ENCODE measurements at places on chromosomes 12 and 14.

DNA sequence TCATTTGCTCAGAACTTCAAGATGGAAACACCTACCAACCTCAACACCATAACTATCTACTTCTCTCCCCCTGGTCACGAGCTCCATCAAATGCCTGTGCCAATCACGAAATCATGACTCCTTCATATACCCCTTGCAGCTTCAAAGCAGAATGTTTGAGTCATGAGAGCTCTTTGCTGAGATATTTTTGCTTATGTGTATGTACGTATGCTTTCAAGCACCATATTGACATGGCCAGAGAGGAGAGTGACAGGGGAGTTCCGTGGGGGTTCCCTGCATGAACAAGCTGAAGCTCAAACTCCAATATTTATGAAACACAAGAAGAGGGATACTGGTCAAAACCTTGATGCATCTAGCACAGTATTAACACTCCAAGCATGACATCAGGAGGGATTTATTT is 374.4 kb downstream of the DPF3 start:
- no peak for DNase-seq

- no peak for DNase-seq
Observed at GRCh38 chr12:18850752-18851151, 112.8 kb downstream of the CAPZA3 start.

GRCh38 chr12:123223241-123223668 is 9.7 kb downstream of the MPHOSPH9 start:
- DNase-seq: no peak

DNA sequence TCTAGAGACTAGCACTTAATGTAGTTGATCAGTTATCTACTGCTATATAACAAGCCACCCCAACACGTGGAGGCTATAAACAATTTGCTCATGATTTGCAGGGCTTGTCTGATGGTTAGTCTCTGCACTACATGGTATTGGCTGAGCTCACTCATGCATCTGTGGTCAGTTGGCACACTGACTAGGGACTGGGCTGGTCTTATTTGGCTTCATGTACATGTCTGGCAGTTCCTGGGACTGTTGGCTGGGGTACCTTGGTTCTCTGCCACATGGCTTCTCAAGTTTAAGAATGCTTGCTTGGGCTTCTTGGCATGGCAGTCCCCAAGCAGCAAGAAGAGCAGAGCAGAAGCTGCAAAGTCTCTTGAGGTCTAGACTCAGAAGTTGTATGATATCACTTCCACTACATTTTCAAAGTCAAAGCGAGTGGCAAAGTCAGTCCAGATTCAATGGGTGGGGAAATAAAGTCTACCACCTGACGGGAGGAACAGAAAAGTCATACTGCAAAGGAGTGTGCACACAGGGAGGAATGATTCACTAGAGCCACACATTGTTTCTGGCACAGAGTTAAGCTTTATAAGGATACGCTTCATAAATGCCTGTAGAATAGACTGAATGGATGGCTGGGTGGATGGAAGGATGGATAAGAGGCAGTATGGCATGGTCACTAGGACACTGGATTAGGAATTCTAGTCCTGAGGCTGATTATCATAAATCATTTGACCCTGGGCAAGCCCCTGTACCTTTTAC is 44.8 kb upstream of the PTHLH start:
- no peak for DNase-seq

DNA sequence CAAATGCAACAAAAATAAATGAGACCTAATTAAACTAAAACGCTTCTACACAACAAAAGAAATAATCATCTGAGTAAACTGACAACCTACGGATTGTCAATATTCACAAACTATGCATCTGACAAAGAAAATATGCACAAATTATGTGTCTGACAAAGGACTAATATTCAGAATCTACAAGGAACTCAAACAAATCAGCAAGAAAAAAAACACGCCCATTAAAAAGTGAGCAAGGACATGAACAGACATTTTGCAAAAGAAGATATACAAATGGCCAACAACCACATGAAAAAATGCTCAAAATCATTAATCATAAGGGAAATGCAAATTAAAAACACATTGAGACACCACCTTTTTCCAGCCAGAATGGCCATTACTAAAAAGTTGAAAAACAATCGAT is 37.0 kb downstream of the BLTP3B start:
- DNase-seq: no peak

Data from astrocyte of the spinal cord (primary cell).